ENCODE measurements at places on chromosomes 5 and 9.

DNA sequence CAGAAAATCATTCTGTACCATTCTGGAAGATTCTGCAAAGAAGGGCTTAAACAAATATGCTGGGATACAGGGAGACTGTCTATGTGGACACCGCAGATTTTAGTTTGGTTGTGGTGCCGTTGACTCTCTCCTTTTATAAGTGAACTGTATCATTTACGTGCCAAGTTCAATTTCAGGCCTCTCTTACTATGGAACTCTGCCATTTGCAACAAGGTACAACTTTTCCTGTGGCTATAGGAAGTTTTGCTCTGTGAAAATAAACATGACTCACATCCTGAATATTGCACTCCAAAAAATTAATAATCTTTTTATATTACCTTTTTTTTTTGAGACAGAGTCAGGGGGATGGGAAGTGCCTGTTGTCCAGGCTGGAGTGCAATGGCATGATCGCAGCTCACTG, 29.7 kb upstream of the CSNK1G3 start:
- DNase-seq, result peak; percentile 20

- DNase-seq, result peak; percentile 45
Observed at GRCh38 chr5:74519161-74519571, 121.4 kb downstream of the ENC1 start.

- no peak for DNase-seq
Observed at GRCh38 chr9:748861-749497, 92.5 kb upstream of the DMRT1 start.

DNA sequence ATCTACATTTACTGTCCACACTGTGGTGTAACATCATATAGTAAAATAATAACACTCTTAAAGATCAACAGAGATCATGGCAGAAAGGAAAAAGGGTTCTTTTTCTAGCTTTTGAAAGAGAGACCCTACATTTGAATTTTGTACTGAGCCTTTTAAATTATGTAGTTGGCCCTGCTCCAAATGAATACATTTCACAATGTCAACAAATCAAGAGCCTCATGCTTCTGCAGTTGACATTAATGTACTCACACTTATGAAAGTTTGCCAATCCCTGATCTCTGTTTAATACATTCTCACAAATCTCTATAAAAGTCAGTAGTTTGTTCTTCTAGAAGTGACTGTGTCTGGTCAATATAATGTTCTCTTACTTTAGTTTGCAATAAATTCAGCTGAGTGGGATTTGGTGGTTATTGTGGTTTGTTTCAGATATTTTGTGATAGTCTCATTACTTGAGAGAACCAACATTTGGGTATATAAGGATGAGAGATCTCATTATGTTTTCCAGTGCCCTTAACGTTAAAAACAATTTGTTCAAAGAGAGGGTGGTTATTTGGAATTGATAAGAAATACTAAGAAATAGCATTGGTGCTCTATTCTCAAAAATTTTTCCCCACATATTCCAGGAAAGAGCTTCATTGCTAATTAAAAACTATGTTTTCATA, 277.8 kb upstream of the FTMT start:
- no peak for DNase-seq

- no peak for DNase-seq
Observed at GRCh38 chr9:129486756-129487657, 133.9 kb downstream of the C9orf50 start.

DNA sequence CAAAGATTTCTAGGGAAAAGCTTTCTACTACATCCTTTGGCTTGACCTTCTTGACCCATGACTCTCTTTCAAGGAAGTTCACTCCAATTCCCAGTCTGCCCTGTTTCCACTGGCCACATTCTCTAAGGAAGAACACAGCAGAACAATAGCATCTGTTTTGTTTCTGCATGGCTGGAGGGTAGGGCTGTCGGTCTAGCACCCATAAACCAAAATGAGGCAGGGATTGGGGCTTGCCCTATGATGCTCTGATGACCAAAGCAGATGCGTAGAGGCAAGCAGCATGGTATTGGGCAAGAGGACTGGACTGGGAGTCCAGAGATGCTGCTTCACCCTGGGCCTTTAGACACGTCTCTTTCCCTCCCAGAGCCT, 24.1 kb downstream of the GOLGA2 start:
- no peak for DNase-seq

DNA sequence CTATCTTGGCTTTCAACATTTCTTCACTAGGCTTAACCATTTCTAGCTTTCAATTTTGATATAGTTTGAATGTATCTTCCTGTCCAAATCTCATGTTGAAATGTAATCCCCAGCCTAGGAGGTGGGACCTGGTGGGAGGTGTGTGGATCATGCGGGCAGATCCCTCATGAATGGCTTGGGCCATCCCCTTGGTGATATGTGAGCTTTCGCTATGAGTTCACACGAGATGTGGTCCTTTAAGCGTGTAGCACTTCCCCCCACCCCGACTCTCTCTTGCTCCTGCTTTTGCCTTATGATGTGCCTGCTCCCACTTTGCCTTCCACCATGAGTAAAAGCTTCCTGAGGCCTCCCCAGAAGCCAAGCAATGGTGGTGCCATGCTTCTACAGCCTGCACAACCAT, 40.6 kb downstream of the PHAX start:
- no peak for DNase-seq

DNA sequence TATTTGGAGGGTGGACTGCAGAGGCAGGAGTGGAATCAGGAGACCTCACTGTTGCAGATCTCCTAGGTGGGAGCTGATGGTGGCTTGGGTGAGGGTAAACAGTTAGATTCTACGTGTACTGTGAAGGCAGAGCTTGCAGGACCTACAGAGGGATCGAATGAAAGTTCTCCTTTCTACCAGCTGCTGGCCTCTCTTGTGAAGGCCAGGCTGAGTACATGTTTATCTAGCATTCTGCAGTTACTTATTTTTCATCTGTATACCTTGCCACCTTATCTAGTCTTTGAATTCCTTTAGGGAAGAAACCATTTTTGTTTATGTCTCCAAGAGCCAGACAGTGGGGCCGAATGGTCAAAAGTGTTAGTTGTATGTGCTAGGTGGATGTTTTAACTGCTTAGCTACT, 57.6 kb downstream of the PTTG1 start:
- DNase-seq, result no peak

- DNase-seq, result no peak
Observed at GRCh38 chr5:137632716-137633115, 103.2 kb downstream of the KLHL3 start.

DNA sequence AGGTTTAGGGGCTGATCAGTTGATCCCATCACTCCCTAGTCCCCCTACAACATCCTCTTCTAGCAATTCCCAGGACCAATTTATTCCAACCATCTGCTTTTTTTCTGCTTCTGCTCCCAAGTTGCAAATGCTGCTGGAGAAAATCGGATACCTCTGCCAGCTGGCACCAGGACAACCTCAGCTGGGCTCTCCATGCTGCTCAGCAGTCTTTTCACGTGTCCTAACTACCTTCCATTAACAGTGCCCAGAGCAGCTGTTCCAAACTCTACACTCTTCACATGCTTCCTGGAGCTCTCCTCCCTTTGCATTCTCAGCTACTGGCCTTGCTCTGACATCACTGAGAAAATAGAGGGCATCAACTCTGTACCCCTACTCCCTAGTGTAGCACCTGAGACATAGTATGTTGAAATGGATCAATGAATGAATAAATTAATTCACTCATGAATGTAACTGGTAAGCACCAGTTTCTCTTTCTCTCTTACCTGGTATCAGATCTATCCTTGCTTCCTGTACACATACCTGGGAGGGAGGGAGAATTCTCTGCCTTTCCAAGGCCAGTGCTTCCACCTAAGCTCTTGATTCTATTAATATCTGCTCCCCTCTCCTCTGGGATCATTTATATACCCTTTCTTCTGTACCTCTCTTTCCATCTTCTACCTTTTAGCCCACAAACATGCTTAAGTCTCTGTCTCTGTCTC, 191.0 kb downstream of the RAB3C start:
- DNase-seq, result no peak

GRCh38 chr5:133470841-133471240, 141.5 kb downstream of the FSTL4 start:
- DNase-seq, result no peak

DNA sequence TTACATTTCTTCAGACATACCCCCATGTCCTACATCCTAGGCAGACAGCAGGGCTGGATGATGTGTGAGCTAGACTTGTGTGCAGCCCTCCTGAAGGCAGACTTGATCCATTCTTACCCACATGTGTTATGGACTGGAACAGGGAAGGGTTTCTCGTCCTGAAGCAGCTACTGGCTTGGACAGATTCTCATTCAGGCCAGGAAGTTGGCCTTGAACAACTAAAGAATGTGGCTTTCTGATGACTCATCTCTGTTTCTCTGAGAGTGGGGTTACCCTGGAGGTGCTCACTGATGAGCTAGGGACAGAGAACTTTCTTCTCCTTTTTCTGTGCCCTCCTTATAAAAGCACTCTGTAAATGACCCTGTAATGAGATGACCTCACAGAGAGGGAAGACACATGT, 246.5 kb downstream of the PCSK5 start:
- DNase-seq, result peak; percentile 83
